Activated T-helper 9 cell treated with anti-CD3 and anti-CD28 coated beads, Interleukin-2, amount 50 U/mL, for 16 hours (primary cell): ENCODE measurements at places on chromosomes 7 and 10.

- no peak for DNase-seq
Measured at GRCh38 chr10:14839305-14839695, 1.2 kb downstream of the HSPA14 start.

- no peak for DNase-seq
Measured at GRCh38 chr7:71925663-71926062, 486.5 kb downstream of the CALN1 start.

GRCh38 chr7:95798401-95798930 lies 26.1 kb downstream of the DYNC1I1 start:
- DNase-seq = no peak

- DNase-seq = no peak
Measured at GRCh38 chr10:86188796-86189558, 177.6 kb downstream of the GRID1 start.

- no peak for DNase-seq
Measured at GRCh38 chr7:30434140-30434799, 44.3 kb downstream of the NOD1 start.

- DNase-seq = no peak
Measured at GRCh38 chr7:6385110-6385781, 62.5 kb downstream of the DAGLB start.

DNA sequence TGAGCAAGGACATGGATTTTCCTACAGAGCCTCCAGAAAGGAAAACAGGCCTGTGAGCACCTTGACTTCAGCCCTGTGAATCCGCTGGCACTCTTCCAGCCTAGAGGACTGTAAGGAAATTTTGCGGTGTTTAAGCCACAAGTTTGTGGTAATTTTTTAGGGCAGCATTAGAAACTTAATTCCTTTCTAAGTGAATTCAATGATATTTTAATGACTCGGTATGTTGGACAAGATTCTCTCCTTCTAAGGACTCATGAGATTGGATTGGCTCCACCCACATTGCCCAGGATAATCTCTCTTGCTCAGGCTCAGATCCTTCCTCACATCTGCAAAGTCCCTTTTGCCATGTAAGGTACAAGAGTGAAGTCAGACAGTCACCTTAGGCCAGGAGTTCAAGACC lies 4.5 kb downstream of the LYZL2 start:
- DNase-seq = no peak
